ENCODE measurements at places on chromosomes 4 and X.

GRCh38 chr4:56129431-56129861 is 180.7 kb downstream of the CEP135 start:
- no peak for DNase-seq

DNA sequence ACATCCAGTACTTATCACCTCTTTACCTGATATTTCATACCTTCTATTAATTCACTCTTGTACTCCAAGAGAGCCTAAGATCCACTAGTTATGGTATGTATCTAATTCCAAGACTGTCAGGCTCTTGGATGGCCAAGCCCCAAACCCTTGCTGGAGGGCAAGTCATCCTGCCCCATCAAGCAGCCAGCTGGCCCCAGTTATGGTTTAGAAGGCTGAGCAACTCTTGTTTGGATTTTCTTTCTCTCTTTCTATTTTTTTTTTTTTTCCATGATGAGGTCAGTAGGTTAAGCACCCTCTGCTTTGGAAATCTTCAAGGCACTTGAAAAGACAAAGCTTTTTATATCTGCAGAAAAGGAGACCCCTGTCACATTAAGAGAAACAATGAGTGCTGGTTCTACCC is 10.9 kb upstream of the FGF16 start:
- no peak for DNase-seq

DNA sequence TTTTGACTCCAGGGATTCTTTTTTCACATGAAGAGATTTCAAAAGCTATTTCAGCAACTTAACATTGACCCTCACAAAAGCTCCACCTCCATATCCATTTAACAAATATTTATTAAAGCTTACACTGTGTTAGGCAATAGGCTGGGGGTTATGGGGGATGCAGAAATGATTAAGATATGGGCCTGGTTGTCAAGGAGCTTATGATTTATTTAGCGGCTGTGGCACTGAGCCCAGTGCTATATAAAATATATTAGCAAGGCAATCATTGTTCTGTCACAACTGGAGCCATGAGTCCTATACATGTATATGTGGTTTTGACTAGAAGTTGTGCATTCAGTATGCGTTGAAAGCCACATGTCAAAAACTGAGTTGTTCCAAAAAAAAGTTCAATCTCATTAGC is 131.1 kb downstream of the GPC3 start:
- DNase-seq, result no peak

- DNase-seq, result no peak
These were observed 16.6 kb upstream of the H2AZ1 start for GRCh38 chr4:99966692-99967091.

DNA sequence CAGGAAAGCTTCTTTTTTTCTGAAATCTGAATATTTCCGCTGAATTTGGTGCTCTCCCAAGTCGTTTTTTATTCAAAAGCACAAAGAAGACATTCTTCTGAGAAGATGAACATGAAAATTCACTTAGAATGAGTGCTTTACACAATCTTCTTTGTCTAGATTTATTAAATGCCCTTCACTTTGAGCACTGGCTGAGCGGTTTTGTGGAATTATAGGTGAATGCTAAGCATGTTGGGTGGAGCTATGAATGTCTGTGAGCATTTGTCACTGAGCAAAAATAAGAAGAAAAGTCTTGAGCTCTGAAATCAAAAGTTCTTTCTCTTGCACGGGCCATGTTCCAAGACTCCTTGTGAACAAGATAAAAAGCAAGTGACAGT is 13.1 kb downstream of the GASK1B start:
- DNase-seq, result no peak

DNA sequence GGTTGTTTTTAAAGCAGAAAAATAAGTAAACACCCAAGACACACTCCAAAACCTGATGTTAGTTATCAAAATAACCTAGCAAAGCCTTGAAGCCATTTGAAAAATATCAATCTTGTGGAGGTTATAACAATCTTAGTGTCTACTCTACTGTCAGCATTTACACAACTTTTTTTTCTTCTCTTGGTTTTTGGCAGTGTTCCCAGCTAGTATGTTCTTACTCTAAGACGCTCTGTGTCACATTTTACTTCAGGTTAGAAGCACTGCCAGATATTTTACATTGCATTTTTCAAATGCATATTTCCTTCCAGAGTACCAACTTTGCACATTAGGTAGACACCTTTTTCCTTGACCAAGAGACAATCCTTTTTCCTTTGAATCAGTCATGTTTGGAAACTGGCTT is 114.0 kb upstream of the INPP4B start:
- DNase-seq, result no peak

- DNase-seq, result no peak
These were observed 7.3 kb upstream of the CCNI start for GRCh38 chr4:77082886-77083608.

- DNase-seq, result no peak
These were observed 148.7 kb downstream of the SPATA18 start for GRCh38 chr4:52199574-52200338.

- DNase-seq, result no peak
These were observed 98.9 kb downstream of the ATXN3L start for GRCh38 chrX:13220916-13221315.

DNA sequence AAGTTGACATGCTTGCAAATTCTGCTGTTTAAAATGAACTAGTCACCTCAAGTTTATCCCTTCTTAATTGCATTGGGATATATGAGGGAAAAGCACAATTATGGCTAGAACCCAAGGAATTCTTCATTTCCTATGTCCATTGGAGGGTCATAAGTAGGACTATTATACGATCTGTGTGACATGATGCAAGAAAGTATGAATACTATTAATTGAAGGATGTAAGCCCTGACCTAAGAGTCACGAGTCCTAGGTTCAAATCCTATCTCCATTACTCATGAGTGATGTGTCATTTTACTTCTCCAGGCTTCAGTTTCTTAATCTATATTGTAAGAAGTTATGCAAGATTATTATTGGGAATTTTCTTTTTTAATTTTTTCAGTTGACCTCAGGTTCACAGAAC is 542.9 kb upstream of the GRIA3 start:
- no peak for DNase-seq

GRCh38 chrX:57596109-57596508 is 4.3 kb downstream of the ZXDB start:
- DNase-seq, result no peak

- no peak for DNase-seq
These were observed 43.0 kb upstream of the GABRA2 start for GRCh38 chr4:46432923-46433322.

DNA sequence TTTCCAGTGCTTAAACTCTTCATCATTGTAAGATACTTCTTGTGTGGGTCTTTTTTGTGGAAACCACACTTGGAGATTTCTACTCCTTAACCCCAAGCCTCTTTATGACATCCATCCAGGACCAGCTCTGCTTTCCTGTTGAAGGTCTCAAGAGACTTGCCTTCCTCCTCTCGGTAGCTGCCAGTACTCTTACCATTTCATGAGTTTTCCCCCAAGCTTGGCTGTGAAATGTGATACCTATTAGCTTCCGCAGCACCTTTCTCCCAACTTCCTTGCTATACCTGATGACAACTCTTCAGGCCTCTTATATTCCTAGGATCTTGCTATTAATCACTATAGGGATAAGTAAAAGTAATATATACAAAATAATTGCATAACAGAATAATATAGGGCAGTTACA is 1.9 kb upstream of the DCK start:
- DNase-seq, result no peak

DNA sequence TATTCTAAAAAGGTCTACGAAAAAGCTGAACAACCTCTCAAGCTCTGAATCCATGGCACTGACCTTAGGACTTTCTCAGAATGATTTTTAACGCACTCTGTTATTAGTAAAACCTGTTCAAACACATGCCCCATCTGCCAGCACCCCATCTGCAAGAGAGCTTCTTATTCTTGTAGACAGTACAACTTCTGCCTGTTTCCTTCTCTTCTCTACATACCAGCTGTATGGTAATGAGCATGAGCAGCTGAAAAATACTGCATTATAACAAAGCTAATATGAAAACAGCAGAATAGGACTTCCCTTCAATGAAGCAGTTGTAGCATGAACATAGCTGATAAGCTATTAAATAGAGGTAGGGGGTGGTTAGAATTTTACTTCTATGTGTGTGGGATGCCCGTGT is 167.9 kb downstream of the FBXW7 start:
- DNase-seq, result no peak

DNA sequence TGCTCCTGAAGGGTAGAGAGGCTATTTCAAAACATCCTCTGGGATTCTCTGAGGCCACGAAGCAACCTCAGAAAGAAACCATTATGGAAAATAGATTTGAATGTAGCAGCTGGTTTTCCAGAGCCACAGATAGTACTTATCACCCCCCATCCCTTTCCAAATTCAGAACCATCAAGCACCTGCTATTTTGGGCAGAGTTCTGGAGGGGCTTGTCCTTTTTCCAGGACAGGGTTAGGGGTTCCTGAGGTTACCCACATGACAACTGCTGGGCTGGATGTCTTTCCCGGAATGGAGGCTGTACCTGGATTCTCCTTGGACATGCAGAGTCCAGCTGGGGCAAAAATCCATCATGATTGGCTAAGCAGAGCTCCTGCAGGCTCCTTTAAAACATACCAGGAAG is 22.0 kb upstream of the ZXDA start:
- DNase-seq, result no peak

GRCh38 chr4:53196882-53197771 is 168.7 kb downstream of the SCFD2 start:
- DNase-seq, result no peak

DNA sequence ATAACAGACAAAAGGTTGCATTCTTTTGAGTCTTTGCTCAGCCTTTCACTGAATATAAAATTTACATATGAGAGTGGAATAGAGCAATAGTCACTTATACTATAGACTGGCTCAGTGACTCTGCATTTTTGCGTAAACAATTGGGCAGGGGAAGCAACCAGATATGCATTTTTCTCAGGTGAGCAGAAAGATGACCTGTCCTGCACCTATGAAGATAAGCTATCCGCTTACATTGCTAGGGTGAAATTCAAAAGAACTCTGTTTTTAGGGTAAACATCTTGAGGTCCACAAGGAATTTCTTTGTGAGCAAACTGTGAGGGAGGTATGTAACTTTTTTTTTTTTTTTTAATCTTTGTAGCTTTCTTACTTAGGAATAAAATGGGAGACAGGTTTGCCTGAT is 602.4 kb upstream of the PRKX start:
- no peak for DNase-seq

DNA sequence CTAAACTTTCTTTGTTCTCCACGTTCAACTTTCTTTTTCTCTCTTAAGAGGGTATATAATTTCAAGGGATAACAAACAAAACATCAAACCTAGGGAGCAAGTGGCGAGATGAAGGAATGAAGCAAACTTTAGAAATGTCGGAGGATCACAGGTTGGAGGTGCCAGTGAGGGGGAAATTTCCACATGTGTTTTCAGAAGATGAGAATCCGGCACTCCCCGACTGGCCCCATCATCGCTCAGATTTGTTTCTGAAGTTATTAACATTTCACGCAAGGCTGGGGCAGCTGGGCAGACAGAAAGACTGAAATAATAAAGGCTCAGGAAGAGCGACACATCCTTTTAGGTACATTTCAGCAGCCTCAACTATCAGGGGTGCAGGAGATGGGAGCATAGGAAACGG is 134.9 kb downstream of the SMIM20 start:
- no peak for DNase-seq

- no peak for DNase-seq
These were observed 42.5 kb downstream of the MAMLD1 start for GRCh38 chrX:150405576-150405975.

DNA sequence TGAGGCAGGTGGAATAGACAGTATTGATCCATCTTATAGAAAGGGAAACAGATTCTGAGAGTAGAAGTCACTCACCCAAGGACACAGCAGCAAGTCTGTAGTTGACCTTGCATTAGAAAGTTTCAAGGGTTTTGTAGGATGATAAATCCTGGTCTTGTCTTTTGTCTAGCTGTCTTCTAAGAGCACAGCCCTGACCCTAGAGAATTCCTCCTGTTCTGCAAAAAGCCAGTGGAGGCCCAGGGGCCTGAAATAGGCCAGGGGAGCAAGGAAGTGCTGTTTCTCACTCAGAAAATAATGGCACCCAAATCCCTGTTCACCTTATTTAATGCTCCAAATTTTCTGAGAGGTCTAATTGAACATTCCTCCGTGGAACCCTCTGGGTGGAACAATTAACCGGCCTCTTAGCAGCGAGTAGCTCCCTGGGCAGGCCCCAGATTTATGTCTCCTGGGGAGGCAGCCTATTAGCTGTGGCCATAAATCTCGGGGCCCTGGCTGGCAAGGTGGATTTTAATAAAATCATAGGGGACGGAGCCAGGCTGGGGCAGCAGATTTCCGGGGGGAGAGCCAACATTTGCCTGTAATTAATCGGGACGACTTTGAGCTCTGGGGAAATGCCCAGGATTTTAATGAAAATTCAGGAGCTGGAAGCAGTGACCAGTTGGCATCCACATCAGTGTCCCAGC is 49.2 kb upstream of the MSX1 start:
- no peak for DNase-seq

Measured in activated CD8-positive, alpha-beta memory T cell treated with anti-CD3 and anti-CD28 coated beads for 4 hours (primary cell).